ENCODE measurements at places on chromosomes 3 and 15. TPM values are rescaled to one million over a fixed set of nuclear protein-coding genes. Genes with fewer than 3 reads are reported as not detected.
A peak's percentile ranks its signal among the peaks of the same experiment; 100 is the strongest.

MEX3B gene
- total RNA-seq, result 2.1 TPM

- DNase-seq, result no peak
- no peaks in the 10 kb centered on the region for H3K27me3 ChIP-seq
- peaks cover 44% of the 10 kb centered on the region for H3K4me1 ChIP-seq
Observed at GRCh38 chr15:45168286-45168685, 19.5 kb downstream of the SHF start.

GRCh38 chr3:172223870-172224269, 184.5 kb downstream of the FNDC3B start:
- H3K4me3 ChIP-seq, result no peak overlapping the region
- H3K27ac ChIP-seq, result no peak overlapping the region
- H3K4me1 ChIP-seq, result peaks cover 40% of the 10 kb centered on the region
- no peaks in the 10 kb centered on the region for H3K36me3 ChIP-seq
- no peaks in the 10 kb centered on the region for H3K27me3 ChIP-seq

GRCh38 chr3:52278510-52279069, at the start of gene WDR82:
TSS of gene WDR82 (minus strand) at chr3:52278649. CDS start at chr3:52278361, 288 bp downstream.
- peak within 1 kb of the TSS; percentile 82 for H3K4me3 ChIP-seq
- DNase-seq, result peak; percentile 100
- peaks cover 46% of the 10 kb centered on the region for H3K4me1 ChIP-seq

DNA sequence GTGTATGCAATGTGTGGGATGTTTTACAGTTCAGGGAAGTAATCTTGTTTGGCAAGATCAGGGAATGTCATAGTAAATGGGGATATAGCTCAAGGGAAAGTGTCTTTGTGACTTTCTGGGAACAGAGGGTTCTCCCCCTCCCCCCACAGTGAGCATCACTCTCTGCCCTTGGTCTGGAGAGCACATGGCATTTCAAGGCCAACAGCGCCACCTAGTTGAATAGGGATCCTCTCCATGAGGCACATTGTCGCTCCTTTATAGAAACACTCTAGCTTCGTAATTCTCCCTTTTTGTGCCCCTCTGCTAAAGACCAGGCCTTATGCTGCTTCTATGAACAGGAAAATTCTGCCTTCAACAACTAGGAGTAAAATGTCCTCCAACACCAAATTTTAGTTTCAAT, 37.1 kb upstream of the ARNT2 start:
- H3K27me3 ChIP-seq, result no peaks in the 10 kb centered on the region
- no peak overlapping the region for H3K27ac ChIP-seq
- H3K4me3 ChIP-seq, result no peak overlapping the region
- no peaks in the 10 kb centered on the region for H3K36me3 ChIP-seq

DNA sequence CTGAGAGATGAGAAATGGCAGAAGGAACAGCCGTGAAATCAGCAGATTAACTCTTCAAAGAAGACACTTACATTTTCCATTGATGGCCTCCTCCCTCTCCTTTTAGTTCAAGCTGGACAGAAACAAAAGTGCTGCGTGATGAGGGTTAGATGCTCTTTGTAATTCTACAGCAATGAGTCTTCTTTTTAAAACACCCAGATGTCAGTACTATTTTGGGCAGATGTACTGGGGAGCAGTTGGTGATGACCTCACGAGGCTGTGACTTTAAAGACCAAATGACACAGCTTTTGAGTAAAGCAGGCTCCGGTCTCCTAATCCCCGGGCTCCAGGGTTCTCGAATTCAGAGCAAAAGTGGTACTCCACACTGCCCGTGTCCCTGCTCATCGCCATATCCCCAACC, 198.2 kb downstream of the SLCO3A1 start:
- no peak overlapping the region for H3K4me3 ChIP-seq
- H3K36me3 ChIP-seq, result no peaks in the 10 kb centered on the region
- H3K27ac ChIP-seq, result peak overlapping the region; percentile 9
- no peak for DNase-seq
- peaks cover 17% of the 10 kb centered on the region for H3K4me1 ChIP-seq

DNA sequence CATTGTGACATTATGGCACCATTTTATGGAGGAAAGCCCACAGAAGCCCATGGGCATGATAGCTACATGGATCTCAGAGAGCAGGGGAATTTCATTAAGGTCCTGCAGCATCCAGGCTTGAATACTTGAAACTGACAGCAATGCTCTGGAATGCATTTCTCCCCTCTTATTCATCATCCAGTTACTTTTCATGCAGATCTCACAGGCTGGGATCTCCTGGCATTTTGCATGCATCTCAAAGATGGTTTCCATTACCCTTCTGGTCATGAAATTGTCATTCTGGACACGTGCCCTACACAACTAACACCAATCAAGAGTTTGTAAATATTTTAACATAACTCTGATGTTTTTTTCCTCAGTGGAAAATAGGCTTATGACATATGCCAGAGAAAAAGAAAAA, 32.4 kb downstream of the VGLL3 start:
- no peak overlapping the region for H3K4me3 ChIP-seq
- DNase-seq, result no peak
- H3K27me3 ChIP-seq, result no peaks in the 10 kb centered on the region
- H3K4me1 ChIP-seq, result no peaks in the 10 kb centered on the region
- no peaks in the 10 kb centered on the region for H3K36me3 ChIP-seq

GRCh38 chr15:48002767-48003166, 118.0 kb upstream of the SLC24A5 start:
- no peak overlapping the region for H3K4me3 ChIP-seq
- no peaks in the 10 kb centered on the region for H3K4me1 ChIP-seq
- no peaks in the 10 kb centered on the region for H3K27me3 ChIP-seq
- DNase-seq, result no peak
- no peak overlapping the region for H3K27ac ChIP-seq

- no peak overlapping the region for H3K27ac ChIP-seq
- no peaks in the 10 kb centered on the region for H3K27me3 ChIP-seq
- no peak overlapping the region for H3K4me3 ChIP-seq
- DNase-seq, result no peak
Observed at GRCh38 chr3:71299160-71299559, 284.4 kb downstream of the FOXP1 start.

DNA sequence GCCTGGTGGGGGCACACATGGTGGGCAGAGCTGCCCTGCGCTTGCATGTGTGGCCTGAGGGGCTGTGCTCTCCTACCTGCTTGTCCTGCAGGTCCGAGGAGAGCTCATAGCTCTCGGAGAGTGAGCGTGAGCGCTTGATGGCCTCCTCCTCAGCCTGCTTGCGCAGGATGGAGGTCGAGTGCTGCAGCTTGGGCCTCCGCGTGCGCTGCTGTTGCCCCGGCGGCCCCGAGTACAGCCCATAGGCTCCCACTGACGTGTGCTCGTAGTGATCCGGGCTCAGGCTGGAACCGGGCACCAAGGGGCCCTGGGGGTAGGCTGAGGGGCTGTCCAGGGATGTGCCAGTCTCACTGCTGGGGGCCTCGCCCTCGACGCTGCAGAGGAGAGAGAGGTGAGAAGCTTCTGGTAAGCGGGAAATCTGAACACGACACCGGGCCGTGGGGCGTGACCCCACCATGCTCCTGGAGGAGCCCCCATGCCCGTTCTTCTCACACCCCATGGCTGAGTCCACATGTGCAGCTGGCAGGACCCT, 100.2 kb upstream of the RPL32 start:
- no peak for DNase-seq
- no peak overlapping the region for H3K27ac ChIP-seq
- peaks cover 87% of the 10 kb centered on the region for H3K4me1 ChIP-seq

TPRG1 gene
- total RNA-seq, result 7.9 TPM

GOLGA8A gene
- 85.4 TPM for total RNA-seq

GRCh38 chr15:38028869-38029268, 94.4 kb downstream of the TMCO5A start:
- H3K27ac ChIP-seq, result no peak overlapping the region
- no peaks in the 10 kb centered on the region for H3K4me1 ChIP-seq
- H3K36me3 ChIP-seq, result no peaks in the 10 kb centered on the region
- no peak for DNase-seq
- H3K27me3 ChIP-seq, result no peaks in the 10 kb centered on the region
- no peak overlapping the region for H3K4me3 ChIP-seq

DNA sequence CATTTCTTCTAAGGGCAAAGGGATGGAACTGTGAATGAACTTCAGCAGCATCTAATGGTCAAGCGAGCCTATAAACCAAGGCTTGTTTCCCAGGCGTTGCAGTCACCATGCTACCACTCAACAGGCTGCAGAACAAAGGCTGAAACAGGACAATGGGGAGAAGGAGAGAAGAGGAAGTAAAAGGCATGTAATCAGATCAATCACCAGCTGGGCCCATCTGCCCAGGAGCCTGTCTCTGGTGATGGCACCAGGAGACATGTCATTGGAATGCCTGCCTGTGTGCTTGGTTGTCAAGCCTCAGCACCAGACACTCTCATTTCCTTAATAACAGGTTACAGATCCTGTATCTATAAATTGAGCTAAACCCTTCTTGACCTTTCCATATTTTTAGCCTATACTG, 81.7 kb upstream of the UMPS start:
- no peak for DNase-seq
- H3K27me3 ChIP-seq, result no peaks in the 10 kb centered on the region
- H3K4me1 ChIP-seq, result peaks cover 22% of the 10 kb centered on the region
- H3K36me3 ChIP-seq, result no peaks in the 10 kb centered on the region
- no peak overlapping the region for H3K4me3 ChIP-seq
- no peak overlapping the region for H3K27ac ChIP-seq

DNA sequence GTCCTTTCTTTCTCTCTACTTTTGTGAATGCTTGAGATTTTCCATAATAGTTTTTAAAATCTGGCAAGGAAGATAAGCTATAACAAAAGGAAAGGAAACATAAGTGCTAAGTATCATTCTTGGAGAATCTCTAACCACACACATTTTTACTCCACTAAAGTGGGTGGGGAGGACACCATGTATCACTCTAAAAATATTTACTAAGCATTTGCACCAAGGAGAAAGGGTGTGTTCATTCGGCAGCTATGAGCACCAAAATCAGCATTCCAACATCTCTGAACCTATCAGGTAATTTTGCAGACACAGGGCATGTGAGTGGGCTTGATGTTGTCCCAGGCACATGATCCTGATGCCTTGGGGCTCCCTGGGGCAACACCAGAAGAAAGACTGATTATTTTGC, 5.5 kb downstream of the B4GALT4 start:
- H3K27ac ChIP-seq, result no peak overlapping the region
- no peak overlapping the region for H3K4me3 ChIP-seq
- no peak for DNase-seq
- H3K36me3 ChIP-seq, result peaks cover 58% of the 10 kb centered on the region

MITF gene
- 6.9 TPM for total RNA-seq

Data from spleen (tissue), 13 donors.